ENCODE measurements at places on chromosomes 11 and 22.
A peak's percentile ranks its signal among the peaks of the same experiment; 100 is the strongest.

GRCh38 chr11:6202041-6202440 is 3.0 kb downstream of the OR52W1 start:
- DNase-seq: no peak

- no peak for DNase-seq
Observed at GRCh38 chr11:8341996-8342395, 78.3 kb upstream of the LMO1 start.

DNA sequence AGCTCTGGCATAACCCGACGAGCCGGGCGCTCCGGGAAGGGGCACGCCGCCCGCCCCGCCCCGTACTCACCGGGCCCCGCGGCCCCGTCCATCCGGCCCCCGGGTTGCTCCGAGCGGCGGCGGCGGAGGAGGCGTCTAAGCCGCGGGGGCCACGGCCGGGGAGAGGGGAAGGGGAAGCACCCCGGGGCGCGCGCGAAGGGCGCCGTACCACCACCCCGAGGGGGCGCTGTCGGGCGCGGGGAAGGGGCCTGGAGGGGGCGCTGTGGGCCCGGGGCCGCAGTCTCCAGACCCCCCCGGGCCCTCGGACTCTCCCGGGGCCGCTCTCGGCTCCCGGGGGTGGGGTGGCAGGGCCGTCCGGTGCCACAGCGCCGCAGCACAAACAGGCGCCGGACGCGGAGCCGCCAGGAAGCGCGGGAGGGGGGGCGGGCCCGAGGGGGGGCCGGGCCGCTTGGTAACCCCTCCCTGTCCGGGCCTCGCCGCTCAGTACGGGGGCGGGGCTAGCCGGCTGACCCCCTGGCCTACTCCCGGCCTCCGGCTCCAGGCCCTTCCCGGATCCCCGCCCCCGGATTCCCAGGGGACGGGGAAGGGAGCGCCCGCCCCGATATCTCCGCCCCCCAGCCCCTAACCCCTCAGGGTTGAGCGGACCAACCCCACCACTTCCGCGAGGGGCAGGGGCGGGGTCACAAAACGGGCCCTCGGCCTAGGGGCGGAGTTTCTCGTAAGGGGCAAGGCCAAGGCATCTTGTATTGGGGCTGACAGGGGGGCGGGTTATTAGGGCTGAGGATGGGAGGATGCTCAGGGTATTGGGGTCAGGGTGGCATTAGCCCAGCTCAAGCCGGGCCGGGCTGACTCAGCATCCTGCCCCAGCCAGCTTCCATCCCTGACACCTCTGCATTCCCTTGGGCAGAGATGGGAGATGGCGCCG is at the start of the genes EML3 and ROM1:
EML3 (minus strand) TSS at position 410 of the 925 bp plus-strand sequence; CDS start at position 92, 318 bp downstream.
ROM1 (plus strand) TSS at position 892 of the 925 bp plus-strand sequence; CDS start at position 917, 25 bp downstream.
- peak; percentile 78 for DNase-seq

GRCh38 chr11:80822308-80822707 is 1381.5 kb upstream of the TENM4 start:
- DNase-seq: no peak

- DNase-seq: no peak
Observed at GRCh38 chr22:38464992-38465672, 2.8 kb upstream of the KDELR3 start.

DNA sequence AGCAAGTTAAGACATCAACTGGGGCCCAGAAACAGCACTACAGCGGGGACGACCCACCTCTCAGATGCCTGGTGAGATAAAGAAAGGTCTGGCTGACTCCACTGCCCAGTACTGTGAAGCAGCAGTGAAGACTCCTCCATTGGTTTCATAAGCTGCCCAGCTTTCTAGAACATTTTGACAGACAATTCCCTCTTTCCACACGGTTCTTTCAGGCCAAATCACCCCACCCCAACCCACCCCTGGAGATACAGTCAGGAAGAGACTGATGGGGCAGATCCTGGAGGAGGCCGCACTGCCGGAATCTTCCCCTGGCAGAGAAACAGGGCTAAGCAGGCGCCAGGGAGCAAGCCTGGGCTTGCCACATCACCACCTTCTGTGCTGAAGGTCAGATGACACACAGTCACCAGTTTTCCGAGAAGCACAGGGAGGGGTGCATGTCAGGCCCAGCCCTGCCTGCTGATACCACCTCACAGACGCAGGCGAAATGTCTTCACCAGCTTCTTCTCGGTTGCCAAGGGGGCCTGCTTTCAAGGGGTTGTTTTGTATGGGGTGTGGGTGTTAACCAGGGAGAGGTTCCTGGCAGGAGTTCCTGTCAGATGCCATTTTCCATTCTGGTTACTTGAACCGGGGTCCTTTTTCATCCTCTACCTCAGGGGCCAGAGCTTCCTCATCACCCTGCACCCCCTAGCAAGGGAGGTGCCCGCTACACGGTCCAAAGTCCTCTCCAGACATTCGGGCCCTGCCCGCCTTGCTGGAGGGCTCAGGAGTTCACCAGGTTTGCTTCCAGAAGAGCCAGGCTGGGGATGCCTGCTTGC is 1.4 kb upstream of the NEAT1 start:
- DNase-seq: peak; percentile 80

- no peak for DNase-seq
Observed at GRCh38 chr22:39518996-39519680, 1.2 kb upstream of the ATF4 start.

DNA sequence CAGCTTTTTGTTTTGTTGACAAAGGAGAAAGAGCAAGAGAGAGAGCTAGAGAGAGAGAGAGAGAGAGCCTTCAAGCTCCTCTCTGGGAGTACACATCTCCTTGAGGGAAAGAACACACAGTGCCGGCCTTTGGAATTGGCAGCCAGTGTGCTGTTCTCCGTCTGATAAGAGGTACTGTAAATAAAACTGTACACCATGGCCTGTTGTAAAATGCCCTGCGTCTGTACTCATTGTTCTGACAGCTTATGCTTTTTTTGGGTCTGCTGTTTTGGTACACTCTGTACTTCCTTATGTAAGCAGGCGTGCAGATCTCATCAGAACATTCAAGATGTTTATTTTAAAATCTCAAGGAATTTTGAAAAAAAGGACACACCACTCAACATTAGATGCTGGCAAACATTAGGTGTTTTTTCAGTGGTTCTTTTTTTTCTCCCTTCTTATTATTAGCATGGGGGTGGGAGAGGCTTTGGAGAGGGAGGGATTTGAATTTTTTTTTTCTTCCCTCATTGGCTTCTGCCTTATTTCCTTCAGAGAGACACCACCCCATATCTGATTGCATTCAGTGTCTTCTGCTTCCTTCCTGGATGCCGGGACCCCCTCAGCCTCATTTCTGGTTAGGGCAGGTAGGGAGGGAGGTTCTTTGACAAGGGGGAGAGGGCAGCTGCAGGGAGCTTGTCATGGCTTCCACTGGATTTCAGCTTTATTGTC is 116.8 kb upstream of the NNMT start:
- no peak for DNase-seq

DNA sequence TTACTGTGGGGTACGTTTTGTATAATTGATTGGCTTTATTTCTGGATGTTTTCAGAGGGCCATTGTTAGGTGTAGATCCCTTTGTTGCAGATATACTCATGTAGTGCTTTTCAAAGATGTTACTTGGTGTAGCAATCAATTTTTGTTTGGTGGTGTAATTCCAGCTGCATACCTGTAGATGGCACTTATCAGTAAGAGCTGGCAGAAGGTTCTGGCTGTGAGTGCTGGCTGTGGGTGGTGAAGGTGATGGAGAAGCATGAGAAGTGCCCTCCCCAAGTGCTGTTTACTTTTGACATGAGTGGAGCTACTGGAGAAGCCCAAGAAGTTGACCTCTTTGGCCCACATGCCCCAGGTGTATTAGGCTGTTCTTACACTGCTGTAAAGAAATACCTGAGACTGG is 1074.9 kb downstream of the FAM181B start:
- DNase-seq: no peak

GRCh38 chr11:67505605-67506396 is 638 bp upstream of the PITPNM1 start:
- peak; percentile 91 for DNase-seq

DNA sequence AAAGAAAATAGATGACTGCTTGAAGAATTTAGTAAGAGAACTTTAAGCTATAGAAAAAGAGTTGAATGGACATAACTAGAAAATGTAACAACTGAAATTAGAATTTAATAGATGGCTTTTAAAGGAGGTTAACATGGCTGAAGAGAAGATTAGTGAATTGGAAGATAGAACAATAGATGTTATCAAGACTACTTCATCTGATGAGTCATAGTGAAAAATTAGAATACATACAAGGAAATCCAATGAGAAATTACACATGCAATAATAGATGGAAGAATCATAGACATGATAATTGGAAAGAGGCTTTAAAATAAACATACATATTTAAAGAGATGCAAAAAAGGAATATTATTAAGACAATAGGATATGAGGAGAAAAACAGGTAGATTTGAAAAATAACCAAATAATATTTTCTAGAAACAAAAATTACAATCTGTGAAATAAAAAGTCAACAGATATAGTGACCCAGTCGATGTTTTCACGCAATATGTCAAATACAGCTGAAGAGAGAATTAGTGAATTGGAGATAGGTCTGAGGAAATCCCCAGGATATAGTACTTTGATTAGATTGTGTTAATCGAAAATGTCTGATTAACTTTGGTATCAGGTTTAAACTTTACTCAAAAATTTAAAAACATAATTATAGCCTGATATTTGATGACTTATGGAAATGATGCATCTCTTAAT is 28.2 kb downstream of the CAT start:
- no peak for DNase-seq
